ENCODE measurements at places on chromosomes 7 and 10.
A peak's percentile ranks its signal among the peaks of the same experiment; 100 is the strongest.

DNA sequence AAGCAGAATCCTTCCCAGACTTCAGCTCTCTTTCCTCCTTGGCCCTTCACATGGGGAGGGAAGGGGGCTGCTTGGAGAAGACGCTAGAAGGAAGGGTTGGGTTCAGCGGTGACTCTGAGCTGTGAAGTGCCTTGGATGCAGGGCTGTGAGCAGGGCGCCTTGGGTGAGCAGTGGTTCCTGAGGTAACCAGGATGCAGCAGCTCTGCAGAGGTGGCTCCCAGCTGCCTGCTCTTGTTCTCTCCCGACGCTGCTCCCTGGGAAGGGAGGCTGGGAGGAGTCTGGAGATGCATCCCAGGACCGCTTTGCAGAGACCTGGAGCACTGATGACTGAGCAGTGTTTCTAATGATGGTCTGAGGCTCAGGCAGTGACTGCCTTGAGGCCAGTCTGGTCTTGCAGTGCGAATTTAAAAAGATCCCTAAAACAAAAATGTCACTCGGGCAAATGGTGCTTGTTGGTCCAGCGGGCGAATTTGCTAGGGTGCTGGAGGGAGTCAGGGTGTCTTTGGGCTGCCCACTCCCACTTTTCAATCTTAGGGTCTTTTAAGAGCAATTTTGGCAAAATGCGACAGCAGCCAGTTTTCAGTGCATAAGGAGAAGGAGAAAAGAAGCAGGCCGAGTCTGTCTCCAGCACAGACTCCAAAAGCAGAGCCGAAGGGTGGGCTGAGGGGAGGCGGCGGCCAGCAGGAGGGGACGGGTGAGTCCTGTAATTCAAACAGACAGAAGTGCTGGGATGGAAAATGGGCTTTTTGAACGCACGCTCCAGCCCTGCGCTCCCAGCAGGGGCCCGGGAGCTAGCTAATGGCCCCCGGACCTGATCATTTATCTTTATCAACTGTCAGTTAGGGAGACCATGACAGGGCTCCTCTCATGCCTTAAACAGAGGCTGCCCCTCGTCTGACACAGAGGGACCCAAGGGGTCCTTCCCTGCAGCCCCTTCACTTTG, 191.2 kb upstream of the SHH start:
- no peak for DNase-seq

DNA sequence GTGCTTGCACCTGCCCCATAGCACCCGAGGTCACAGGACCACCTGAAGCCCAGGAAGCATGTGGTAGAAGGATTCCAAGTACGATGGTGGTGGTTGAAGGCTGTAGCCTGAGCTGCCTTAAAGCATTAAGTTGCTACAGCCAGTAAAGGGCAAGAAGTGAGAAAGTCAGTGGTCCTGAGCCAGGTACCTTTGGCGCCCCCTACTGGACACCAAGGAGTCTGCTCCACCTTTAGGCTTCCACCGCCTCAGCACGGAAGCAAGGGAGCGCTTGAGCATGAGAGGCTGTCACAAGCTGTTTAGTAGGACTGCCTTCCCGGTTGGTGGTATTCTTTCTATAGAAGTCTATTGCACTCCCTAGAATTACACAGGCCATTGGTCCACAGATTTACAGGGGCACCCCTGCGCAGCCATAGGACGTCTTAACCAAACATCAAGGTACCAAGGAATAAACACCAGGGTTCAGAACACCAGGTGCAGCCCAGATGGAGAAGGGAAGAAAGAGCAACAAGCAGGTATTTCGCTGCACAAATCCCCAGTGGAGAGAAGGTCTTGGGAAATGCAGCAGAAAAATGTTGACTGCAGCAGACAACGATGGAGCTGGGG, 2.2 kb downstream of the CRTAC1 start:
- DNase-seq, result peak; percentile 29

DNA sequence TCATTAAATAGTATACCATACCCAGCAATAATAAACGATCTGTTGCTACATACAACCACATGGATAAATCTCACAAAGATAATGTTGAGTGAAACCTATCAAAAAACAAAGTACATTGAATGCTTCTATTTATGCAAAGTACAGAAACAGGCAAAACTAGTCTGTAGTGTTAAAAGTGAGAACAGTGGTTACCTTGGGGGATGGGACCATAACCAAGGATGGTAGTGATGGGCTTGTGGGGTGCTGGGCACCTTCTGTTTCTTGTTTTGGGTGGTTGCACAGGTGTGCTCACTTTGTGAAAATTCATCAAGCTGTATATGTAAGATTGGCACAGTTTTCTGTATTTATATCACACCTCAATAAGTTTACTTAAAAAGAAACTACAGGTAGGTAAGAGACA, 105.7 kb downstream of the ATE1 start:
- DNase-seq, result no peak

DNA sequence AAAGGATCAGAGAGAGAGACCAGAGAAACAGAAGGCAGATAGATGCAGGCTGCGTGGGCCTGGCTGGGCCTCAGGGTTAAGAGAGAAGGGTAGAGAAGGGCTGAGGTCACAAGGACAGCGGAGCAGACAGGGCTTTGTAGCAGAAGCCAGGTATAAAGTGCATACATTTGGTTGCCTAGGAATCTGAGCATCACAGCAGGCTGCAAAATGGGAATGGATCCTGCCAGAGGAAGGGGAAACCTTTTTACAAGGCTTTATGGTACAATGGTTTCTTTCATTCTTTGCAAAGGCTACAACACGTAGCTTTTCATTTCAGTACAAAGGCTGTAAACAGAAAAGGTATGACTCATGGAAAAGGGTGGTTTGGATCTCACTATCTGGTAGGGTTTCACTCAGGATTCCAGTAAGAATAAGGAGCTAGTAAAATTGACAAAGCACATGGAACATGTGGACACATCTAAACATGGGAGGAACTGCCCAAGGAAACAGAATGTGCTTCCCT, 275.1 kb downstream of the DOCK4 start:
- peak; percentile 62 for DNase-seq

- peak; percentile 94 for DNase-seq
Measured at GRCh38 chr7:6385110-6385781, 62.5 kb downstream of the DAGLB start.

GRCh38 chr10:127090138-127090537, 106.3 kb downstream of the INSYN2A start:
- no peak for DNase-seq

- DNase-seq, result no peak
Measured at GRCh38 chr10:117159390-117159789, 21.3 kb upstream of the VAX1 start.

GRCh38 chr10:113843972-113844485, 9.9 kb downstream of the DCLRE1A start:
- DNase-seq, result no peak

DNA sequence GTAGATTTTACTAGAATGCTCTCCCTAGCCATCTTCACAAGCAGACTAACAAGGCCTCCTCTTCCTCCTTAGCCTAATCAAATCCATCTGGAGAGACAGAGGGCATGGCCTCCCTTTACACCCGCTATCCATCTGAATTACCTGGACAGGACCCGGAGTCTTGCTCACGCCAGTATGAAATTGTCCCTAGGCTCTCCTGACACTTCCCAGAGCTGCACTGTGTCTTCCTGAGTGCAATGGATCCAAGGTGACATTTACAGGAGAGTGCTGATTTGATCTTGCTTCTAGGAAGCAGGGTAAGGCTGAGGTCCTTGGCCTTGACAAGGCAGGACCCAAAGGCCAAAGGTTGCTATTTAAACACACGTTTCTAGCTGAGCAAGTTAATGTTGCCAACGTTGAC, 147.8 kb downstream of the HIBADH start:
- no peak for DNase-seq

DNA sequence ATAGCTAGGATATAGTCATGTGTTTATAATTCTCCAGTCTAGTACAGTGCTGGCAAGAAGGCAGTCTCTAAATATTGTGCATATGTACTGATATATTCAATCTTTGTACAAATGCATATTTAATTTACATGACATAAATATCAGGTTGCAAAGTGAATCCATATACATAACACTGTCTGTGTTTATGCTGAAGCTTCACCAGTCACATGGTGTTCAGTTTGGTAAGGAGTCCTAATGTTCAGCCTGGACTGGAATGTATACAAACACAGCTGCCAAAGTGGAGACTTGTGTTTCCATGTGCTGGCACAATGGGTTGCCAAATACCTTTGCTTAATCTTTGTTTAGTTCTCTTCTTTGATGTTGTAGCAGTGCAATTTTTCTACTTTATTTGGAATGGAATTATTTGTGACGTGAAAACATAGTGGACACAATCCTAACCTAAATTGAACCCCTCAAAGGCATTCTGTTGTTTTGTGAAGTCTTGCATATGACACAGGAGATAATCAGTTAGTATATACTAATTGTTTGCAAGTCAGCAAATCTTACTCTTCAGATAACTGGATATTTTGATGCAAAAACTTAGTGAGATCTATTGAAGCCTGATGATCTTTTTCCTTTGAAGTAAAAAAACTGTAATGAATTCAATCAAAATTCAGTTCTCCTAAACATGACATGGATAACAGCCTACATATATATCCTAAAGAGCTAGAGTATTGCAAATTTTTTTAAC, 17.3 kb upstream of the ARL4A start:
- peak; percentile 55 for DNase-seq

DNA sequence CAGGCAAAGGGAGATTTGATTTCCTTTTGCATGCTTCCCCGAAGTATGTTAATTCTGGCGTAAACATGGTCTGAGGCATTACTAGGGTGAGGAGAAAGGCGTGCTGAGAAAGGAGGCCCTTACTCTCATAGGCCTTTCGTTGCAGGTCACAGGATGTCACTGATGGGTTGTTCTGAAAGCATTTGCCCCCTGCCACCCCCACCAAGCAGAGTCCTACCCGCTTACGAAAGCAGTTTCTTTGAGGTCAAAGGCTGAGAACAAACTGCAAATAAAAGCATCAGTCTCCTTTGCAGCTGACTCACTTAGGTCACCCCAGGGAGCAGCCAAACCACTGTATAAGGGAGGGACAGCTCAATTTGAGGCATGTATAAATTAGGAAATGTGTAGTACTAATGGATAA, 57.1 kb downstream of the BPGM start:
- DNase-seq, result peak; percentile 52

- no peak for DNase-seq
Measured at GRCh38 chr10:99958806-99959205, 50.9 kb downstream of the DNMBP start.

GRCh38 chr7:142554560-142555532, 194.4 kb upstream of the PRSS1 start:
- DNase-seq, result no peak

DNA sequence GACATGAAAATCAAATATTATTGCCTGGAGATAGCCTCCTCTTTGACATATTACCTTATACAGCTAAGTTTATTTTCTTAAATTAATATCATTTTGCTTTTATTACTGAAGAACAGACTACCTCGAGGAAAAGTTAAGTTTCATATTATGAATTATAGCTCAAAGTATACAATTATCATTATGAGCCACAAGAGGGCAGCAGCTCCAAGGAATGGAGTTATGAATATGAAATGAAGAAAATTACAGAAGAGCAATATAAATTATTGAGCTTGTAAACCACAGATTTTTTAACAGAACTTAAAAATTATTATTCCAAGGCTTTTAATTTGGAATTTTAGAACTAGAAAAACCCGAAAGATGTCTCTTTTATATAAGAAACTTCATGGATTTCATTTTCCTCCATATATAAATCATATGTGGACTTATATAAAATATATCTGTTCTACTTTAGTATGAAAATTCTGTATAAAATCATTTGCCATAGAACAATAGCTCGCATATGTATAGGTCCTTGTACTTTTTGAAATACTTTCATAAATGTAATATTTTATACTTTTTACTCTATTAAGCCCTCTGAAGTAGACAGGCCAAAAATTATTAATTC, 40.1 kb downstream of the IQUB start:
- peak; percentile 69 for DNase-seq

- no peak for DNase-seq
Measured at GRCh38 chr10:113473851-113474250, 79.0 kb upstream of the HABP2 start.

DNA sequence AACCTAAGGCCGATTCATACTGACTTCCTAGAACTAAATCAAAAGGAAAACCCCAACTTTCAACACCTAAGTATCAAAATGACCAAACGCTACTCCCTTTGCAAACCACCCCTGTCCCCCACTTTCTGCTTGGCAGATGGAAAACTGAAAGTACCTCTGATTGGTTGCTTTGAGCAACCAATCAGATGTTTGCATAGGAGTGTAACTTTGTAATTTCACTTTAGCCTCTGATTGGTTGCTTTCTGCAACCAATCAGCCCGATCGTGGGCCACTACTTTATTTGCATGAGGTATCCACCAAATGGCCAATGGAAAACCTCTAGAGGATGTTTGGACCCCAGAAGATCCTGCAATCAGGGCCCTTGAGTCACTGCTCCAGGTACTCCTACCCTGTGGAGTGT, 12.3 kb upstream of the SNX10 start:
- DNase-seq, result no peak

- DNase-seq, result no peak
Measured at GRCh38 chr7:158238616-158239289, 348.9 kb downstream of the PTPRN2 start.

GRCh38 chr7:120806669-120807068, 51.3 kb downstream of the TSPAN12 start:
- DNase-seq, result peak; percentile 21

DNA sequence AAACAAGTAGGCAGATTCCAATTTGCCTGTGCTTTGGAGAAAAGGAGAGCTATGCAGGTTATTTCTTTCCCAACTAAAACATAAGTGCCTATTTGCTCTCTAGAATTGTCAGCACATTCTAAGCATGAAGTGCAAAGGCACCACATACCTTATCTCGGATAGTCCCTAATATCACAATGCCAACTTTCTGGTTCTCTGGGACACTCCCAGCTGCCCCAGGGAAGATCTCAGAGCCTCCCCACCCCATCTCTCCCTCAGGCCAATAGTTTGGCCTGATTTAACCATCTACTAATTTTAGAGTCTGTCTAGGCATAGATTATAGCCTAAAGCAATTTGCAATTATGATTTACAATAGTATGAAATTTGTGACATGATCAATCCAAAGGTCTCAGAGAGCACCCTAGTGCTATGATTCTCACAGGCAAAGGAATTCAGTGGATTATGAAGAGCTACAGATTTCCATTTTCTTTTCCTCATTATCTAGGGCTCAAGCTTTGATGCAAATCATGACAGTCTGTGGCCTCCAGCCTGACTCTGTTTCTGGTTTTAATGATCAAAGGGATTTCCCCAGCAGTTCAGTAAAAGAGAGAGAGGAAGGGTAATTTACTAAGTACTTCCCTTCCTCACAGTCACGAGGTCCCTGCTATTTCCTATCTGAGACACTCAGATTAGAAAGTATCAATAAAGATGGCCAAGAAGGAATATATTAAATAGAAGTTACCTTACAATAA, 29.0 kb upstream of the IL6 start:
- no peak for DNase-seq

DNA sequence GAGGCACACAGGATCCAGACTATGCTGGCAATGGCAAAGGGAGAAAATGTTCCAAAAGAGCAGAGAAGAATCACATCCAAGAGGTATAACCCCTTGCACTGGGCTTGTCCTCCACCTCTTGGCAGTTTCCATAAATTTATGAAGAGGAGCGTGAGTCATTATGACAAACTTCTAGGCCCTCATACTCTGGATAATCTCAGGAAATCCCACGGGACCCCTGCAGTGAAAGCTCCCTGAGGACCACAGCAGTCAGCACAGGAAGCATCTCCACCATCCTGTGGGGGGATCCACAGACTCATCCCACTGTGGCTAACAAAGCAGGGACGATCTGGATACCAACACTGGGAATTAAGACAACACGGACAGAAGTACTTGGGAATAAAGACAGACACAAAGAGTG, 30.3 kb upstream of the GPAM start:
- DNase-seq, result no peak

GRCh38 chr10:80168679-80169380, 36.3 kb downstream of the PLAC9 start:
- no peak for DNase-seq

- no peak for DNase-seq
Measured at GRCh38 chr10:102511583-102512274, 8.0 kb downstream of the SUFU start.
